NCI-H748 treated with DMSO at 0.1 percent for 48 hours (cell line): ENCODE measurements at places on chromosomes 13 and 19.

DNA sequence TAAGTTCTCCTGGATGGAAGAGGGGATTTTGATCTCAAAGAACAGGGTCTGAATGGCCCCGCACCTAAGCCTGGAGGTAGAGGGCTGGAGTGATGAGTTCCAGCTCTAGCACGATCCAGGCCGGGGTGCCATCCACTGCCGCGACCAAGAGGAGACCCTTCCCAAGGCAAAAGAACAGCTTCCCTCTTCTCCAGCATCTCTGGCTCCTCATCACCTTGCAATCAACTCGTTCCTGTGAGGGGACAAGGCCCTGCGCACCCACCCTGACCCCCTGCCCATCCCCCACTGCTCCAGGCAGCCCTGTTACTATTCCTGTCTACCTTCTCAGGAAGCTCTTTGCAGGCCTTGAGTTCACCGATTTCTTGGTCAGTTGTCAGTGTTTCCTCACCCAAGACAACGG lies 17.8 kb downstream of the COL4A1 start:
- no peak for DNase-seq

GRCh38 chr13:22862478-22862877 lies 318.3 kb upstream of the SGCG start:
- DNase-seq: no peak

GRCh38 chr13:41465898-41466320 lies 8.6 kb downstream of the RGCC start:
- no peak for DNase-seq

- no peak for DNase-seq
Observed at GRCh38 chr13:33053397-33054066, 37.3 kb downstream of the KL start.

- DNase-seq: no peak
Observed at GRCh38 chr19:15274477-15274876, 42.2 kb upstream of the EPHX3 start.

- DNase-seq: no peak
Observed at GRCh38 chr19:41288673-41289530, 21.1 kb upstream of the CCDC97 start.

DNA sequence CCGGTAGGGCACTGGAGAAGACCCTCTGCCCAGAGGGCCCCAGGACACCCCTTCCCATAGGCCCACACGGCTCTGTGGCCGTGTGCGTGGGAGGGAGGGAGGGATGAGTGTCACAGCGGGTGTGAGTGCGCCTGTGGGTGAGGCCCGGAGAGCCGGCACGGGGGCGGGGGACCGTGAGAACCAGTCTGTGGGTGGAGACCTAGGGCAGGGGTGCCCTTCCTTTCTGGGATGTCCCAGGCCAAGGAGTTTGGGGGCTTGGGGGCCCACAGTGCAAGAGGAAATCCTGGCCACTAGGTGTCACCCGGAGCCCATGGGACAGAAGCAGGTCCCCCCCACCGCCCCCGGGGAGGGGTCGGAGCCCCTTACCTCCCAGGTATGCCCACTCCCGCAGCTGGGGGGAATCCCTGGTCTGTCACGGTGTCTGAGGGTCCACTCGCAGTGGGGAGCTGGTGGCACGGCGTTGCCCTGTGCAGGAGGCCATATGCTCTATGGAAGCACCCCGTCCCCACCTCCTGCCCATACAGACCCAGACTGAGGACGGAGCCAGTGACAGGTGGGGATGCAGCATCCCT lies 16.0 kb upstream of the SLC7A10 start:
- no peak for DNase-seq

GRCh38 chr19:10517361-10517759 lies at the start of gene S1PR5:
S1PR5 (minus strand) TSS chr19:10517447; CDS start chr19:10515011, 2,436 bp downstream.
- DNase-seq: peak; percentile 14

DNA sequence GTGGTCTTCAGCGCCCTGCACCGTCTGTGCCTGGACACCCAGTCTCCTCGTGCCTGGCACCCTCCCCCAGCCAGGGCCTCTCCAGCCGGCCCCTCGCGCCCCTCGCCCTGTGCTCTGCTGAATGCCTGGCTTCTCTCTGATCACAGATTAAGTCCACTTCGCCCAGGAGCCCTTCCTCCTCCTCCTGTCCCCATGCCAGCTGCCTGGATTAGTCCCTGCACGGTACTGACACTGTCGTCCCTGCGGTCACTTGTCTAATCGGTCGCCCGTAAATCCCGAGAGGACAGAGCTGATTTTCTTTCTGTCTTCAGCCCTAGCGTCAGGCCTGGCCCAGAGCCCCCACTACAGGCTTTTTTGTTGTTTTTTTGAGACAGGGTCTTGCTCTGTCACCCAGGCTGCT lies 6.6 kb downstream of the THOP1 start:
- DNase-seq: no peak

GRCh38 chr19:43735957-43736356 lies 18.8 kb downstream of the SMG9 start:
- no peak for DNase-seq

- DNase-seq: no peak
Observed at GRCh38 chr19:13983213-13983889, 22.8 kb downstream of the RFX1 start.

GRCh38 chr13:22496803-22497508 lies 683.8 kb upstream of the SGCG start:
- DNase-seq: no peak

- no peak for DNase-seq
Observed at GRCh38 chr13:81762449-81762848, 1421.5 kb upstream of the SPRY2 start.

- no peak for DNase-seq
Observed at GRCh38 chr13:21347753-21348318, 111.3 kb downstream of the ZDHHC20 start.

DNA sequence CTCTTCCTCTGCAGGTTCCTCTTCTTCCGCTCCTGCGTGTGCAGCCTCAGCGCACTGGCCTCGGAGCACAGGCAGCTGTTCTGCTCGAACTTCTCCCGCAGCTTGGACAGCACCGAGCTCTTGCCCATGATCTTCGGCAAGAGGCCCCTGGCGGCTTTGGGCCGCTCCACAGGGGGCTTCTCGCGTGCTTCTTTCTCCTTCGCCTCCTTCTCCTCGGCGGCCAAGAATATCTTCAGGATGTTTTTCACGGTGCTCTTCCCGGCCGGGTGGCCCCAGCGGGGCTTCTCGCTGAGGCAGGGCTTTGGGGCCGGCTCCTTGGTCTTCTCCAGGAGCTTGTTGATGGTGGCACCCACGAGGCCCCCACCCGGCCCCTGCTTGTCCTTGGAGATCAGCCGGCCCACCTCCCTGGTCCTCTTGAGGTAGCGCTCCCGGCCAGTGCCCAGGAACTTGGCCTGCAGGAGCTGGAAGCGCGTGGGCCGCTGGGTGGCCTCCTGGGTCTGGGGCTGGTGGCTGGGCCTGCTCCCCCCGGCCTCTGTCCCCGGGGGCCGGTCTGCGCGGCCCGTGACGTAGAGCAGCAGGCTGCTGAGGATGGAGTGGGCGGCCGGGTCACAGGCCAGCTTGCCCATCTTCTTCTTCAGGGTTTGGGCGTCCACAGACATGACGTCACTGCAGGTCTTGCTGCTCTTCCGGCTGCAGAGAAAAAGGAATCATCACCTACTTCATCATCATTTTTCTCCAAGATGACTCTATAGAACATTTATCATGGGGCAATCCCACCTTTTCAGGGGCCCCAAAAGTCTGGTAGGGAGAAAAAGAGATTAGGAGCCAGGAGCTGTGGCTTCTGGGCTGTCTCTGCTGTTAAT lies 43.8 kb upstream of the GRTP1 start:
- DNase-seq: no peak

- DNase-seq: no peak
Observed at GRCh38 chr19:1814833-1815604, 2.9 kb upstream of the ATP8B3 start.

- no peak for DNase-seq
Observed at GRCh38 chr19:46732172-46732938, 13.5 kb upstream of the FKRP start.

GRCh38 chr13:109145631-109146030 lies 516.2 kb downstream of the MYO16 start:
- peak; percentile 30 for DNase-seq

- DNase-seq: no peak
Observed at GRCh38 chr13:24097064-24097463, 63.5 kb upstream of the SPATA13 start.

DNA sequence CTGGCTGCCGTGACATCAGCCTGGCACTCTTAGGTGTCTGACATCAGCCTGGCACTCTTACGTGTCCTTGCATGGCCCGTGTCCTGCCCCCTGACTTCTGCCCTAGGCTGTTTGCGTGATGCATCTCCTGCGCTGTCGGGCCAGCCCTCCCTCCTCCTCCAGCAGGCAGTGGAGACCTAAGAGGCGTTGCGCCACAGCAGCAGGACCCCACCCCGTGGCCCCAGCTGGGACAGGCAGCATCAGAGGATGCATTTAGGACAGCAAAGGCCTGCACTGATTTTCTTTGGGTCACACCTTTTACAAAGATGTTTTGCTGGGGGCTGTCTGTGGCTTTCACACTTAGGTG lies 65.3 kb downstream of the GPR12 start:
- DNase-seq: no peak
